ENCODE measurements at places on chromosomes 2 and 18. TPM values are rescaled to one million over a fixed set of nuclear protein-coding genes. Genes with fewer than 3 reads are reported as not detected.

LHCGR gene
- 0.06 TPM for polyA plus RNA-seq

NYAP2 gene
- 0.13 TPM for polyA plus RNA-seq

ALPI gene
- polyA plus RNA-seq = not detected

RPRD1A gene
- polyA plus RNA-seq = 46.3 TPM

UCN gene
- polyA plus RNA-seq = 1.3 TPM

PROM2 gene
- 10.5 TPM for polyA plus RNA-seq

FEV gene
- polyA plus RNA-seq = not detected

ACMSD gene
- polyA plus RNA-seq = 1.8 TPM

GRCh38 chr2:240905176-240905781 is 857 bp upstream of the CROCC2 start:
- no peak for DNase-seq

DNA sequence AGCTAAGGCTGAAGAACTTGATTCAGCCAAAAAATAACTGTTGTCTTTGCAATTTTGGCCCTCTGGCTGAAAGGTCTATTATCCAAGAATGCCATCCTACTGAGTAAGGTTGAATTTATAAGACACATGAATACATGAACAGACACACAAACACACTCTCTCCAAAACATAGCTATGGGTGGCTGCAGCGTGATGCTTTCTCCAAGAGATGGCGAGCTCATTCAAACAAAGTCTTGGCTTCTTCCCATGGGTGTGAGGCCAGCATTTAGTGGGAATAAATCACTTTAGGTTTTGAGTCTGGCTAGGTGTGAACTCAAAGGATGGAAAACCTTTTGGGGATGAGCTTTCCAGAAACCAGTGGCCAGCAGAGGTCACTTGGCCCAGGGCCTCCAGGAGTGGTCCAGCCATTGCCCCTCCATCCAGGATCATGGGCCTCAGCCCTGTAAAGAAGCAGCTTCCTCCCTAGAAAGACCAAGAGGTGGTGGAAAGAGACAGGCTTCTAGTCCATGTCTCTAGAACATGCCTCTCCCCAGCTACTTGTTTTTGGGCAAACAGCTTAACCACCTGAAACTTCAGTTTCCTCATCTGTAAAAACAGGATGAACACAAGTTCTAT is 11.0 kb upstream of the OSR1 start:
- DNase-seq = no peak

DNA sequence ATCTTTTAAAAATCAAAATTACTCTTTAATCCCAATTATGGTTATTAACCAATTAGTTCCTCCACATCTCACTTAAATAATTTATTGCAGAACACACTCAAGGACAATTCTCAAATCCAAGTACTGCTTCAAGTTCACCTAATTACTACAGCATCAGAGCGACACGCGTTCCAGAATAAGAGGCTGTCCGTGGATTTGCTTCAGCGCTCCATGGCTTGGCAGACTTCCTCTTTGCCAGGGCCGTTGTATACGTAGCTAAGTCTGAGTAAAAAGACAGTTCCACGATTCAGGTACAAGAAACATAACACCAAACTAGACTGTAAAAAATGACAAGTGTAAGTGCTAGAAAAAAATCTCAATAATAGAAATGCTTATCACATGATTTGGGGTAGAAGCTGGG is 153.2 kb upstream of the MYT1L start:
- DNase-seq = no peak

DNA sequence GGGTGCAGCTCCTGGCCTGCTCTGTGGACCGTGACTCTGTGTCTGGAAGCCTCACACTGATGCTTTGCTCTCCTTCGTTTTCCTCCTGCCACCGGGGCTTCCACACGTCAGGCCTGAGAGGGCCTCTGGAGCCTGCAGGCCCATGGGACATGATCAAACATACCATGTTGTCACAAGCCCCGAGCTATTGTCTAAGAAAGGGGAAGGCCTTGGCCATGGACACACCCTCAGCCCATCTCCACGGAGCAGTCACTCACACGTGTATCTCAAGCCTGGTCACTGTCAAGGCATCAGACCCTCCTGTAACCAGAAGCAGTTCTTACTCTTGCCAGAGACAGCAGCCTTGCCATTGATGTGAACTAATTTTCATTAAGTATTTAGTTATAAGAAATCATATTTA is 814.1 kb upstream of the SALL3 start:
- DNase-seq = no peak

- DNase-seq = no peak
These were observed 73.5 kb downstream of the FBXO15 start for GRCh38 chr18:74073957-74074667.

DNA sequence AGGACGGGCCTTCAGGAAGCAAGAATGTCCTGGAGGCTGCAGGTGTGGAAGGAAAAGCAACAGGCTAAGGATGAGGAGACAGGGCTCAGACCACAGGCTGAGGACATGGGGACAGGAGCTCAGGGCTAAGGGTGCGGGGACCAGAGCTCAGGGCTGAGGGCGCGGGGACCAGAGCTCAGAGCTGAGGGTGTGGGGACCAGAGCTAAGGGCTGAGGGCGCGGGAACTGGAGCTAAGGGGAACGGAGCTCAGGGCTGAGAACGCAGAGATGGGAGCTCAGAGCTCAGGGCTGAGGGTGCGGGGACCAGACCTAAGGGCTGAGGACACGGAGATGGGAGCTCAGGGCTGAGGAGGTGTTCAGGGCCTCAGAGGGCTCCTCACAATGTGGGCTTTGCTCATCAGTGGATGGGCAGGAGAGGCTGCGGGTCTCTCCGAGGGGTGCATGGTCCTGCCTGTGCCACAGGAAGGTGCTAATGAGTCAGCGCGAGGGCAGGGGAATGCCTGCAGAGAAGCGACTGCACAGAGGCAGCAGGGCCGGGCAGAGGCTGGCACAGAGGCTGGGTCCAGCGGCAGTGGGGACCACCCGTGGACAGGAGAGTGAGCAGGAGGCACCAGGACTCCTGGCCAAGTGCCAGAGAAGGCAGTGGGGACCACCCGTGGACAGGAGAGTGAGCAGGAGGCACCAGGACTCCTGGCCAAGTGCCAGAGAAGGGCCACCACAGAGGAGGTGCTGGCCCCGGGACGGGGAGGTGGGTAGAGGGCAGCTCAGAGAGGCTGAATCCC is 271.7 kb downstream of the TWIST2 start:
- DNase-seq = no peak

GRCh38 chr18:78912844-78913243 is 66.8 kb upstream of the SALL3 start:
- DNase-seq = no peak

DNA sequence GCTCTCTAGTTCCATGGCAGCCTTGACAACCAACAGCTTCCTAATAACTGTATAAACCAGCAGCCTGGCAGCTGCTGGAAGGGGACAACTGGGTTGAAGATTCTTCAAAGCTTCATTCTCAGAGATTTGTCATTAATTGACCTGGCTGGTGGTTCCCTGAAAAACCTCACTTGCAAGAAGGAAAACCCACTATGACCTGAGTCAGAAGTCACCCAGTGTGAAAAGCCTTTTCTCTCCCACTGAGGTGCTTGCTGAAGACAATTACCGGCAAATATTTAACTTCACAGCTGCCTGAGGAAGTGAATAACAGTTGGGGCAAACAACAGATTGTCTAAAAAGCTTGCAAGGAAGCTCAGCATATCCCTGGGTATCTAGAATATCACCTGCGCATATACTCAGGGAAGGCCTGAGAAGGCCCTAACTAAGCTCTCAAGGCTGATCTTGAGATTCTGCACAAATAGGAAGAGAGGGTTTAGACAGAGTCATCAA is 49.9 kb downstream of the CRACDL start:
- no peak for DNase-seq

DNA sequence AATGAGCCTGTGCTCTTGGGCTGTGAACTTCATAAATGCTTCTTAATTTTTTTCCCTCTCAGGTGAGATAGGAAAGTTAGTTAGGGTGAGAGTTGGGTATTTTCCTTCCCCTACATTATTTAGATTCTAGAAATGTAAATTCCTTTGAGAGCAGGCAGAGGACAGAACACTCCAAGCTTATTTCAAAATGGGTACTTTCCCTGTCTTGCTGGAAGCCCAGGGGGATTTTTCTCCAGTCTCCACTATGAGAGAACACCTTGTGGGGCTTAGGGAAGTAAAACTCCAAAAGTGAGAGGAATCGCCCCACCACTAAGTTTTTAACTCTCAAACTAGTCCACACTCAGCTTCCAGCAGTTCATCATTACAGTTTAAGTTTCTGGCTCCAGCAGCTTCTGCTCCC is 253.2 kb upstream of the CTAGE1 start:
- DNase-seq = no peak

GRCh38 chr2:214075456-214075855 is 335.4 kb upstream of the VWC2L start:
- no peak for DNase-seq

DNA sequence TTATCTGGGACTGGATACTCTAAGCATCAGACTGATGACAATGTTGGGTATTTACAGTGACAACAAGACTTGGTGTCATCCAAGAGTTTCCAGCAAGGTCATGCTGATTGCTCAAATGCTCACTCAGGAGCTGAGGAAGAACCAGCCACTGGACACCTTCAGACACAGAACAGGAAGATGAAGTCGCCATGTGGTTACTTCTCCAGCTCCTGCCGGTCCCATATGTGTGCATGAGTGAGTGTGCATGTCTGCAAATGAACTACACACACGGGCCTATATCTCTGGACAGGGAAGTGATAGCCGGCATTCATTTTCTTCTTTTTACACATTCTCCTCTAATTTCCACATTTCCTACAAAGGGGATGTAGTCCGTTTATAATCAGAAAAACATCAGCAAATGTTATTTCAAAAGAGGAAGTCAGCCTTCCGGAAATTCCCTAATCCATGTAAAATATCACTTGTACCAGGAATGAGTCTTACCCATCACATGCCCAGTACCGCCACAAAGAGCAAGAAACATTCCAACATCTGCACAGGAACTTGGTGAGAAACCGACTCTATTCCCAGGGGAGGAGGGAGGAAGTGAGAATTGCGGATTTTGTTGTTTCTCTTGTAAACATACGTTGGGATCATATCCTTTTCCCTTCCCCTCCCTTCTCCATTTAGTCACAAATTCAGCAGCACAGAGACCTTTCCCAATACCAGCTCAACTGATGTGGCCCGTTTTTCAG is 10.8 kb downstream of the RFX8 start:
- no peak for DNase-seq

DNA sequence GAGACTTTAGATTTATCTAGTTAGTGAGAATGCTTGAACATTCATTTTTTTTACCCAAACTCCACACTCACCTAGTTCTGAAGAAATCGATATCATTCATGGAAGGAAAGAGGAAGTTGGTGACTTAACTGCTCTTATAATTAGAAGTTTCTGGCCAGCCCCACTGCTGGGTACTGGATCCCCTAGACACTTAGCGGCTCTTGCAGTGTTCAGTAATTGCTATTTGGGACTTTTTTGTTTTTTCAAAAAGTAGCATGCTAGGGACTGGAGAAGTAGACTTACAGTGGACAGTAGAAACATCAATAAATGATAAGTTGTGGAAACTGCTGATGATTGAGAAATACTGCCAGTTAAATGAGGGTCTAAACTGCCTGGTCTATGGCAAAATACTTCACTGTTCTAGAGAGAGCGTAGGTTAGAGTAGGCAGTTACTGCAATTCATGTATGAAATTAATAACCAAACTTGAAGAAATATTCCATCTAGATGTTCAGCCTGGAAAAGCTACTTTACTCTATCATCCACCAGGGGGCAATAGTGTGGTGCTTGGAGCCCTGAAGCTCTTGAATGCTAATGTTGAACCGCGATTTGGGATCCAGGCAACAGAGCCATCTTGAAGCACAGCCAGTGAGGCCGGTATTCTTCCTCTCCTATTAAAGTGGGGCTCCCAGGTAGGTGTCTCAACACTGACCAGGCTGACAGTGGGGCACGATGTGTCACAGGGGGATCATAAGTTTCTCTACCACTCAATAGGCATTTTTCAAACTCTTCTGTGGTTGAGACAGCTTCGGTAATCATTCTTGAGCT is 146.1 kb upstream of the SESTD1 start:
- DNase-seq = peak; percentile 52

GRCh38 chr2:240291337-240292034 is 144.0 kb upstream of the GPC1 start:
- DNase-seq = no peak

GRCh38 chr2:10236571-10237391 is 65.9 kb upstream of the HPCAL1 start:
- no peak for DNase-seq

DNA sequence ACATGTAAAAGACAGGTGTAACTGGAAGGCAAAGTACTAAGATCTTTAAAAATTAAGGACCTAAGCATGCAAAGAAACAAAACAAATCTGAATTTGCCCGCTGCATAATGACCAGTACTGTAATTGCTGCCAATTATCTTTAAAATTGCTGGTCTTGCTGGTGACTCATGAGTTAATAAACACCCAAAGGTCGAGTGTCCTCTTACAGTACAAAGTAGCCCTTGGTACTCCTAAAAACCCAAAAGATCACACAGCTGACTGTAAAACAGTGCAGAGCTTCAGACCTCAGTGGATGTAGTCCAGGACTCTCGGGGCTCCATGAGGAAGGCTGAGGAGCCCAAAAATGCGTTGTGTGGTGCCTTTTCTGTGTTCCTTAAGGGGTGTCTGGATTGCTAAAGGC is 308.7 kb downstream of the CNTNAP5 start:
- DNase-seq = no peak

GRCh38 chr2:42109959-42110640 is 59.1 kb upstream of the EML4 start:
- no peak for DNase-seq

DNA sequence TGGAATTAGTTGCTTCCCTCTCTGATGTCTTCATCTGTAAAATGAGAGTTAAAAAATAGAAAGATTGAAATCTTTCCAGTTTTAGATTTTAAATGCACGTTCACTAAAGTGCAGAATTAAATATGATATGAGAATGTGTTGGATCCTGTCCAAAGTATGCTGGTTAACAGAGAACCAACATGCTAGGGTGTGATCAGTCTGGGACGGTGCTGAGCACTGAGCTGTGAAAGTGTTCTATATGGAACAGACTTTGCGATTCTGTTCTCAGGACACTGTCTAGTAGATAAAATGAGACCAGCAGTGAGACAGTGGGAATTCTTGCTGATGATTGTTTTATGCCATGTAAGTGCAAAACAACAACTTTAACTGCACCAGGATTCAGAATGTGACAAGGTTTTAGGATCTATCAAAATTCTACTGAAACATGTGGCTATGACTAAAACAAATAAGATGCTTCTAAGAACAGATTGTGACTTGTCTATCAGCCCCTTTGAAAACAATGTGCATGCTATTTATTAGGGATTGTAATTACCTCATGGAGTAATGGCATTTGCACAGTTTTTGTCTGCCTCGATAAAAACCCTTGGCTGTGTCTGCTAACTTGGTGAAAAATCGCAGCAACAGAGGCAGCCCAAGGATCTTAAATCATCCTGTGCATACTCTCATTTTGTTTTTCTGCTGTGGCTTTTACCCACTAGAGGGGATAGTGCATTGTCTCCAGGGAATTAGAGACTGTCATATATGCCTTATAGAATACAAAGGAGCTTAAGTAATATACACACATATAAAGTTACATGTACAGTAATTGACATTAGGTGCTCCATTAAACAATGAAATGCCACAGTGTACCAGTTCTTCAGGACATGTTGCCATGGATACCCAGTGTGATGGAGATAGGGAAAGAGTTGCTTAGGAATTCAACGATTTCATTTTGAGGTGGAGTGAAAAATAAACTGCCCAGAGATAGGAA is 55.1 kb downstream of the MAP3K20 start:
- DNase-seq = no peak
